ENCODE measurements at places on chromosomes 7 and 10. TPM values are rescaled to one million over a fixed set of nuclear protein-coding genes. Genes with fewer than 3 reads are reported as not detected.

The MDH2 gene
- 48.2 TPM for total RNA-seq

The SPDYE1 gene
- total RNA-seq, result not detected

The DIP2C gene
- 36.8 TPM for total RNA-seq

The MAT1A gene
- not detected for total RNA-seq

The SPDYE2 gene
- total RNA-seq, result not detected

The LBX1 gene
- total RNA-seq, result not detected

The PLEKHS1 gene
- total RNA-seq, result not detected

The HPS6 gene
- 21.8 TPM for total RNA-seq

The PDK4 gene
- 79.5 TPM for total RNA-seq

The OPN4 gene
- not detected for total RNA-seq

The ZNF282 gene
- 20.7 TPM for total RNA-seq

The TMEM140 gene
- total RNA-seq, result 20.6 TPM

The CALD1 gene
- total RNA-seq, result 912 TPM
